ENCODE measurements at places on chromosomes 16 and 17. TPM values are rescaled to one million over a fixed set of nuclear protein-coding genes. Genes with fewer than 3 reads are reported as not detected.

GRCh38 chr16:62298600-62298999 lies 262.4 kb upstream of the CDH8 start:
- no peak for DNase-seq

GRCh38 chr16:68420366-68420942 lies 27.9 kb downstream of the SMPD3 start:
- DNase-seq: no peak

- DNase-seq: no peak
These were observed 77.1 kb downstream of the WWP2 start for GRCh38 chr16:69839240-69839688.

KCNH6 gene
- polyA plus RNA-seq: 0.04 TPM

- DNase-seq: no peak
These were observed 5.3 kb downstream of the CBX4 start for GRCh38 chr17:79833744-79834564.

- DNase-seq: no peak
These were observed 167.6 kb upstream of the FAM20A start for GRCh38 chr17:68768804-68769203.

DNA sequence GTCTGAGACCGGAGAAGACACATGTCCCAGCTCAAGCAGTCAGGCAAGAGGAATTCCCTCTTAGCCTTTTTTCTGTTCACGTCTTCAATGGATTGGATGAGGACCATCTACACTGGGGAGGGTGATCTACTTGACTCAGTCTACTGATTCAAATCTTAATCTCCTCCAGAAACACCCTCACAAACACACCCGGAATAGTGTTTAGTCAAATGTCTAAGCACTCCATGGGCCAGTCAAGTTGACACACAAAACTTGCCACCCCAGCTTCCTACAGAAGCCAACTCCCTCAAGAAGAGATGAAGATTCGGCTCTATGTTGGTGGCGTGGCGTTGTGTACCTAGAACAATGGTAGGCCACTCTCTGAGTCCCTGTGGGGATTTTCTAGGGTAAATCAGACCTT lies 22.5 kb upstream of the NKD1 start:
- DNase-seq: no peak

DNA sequence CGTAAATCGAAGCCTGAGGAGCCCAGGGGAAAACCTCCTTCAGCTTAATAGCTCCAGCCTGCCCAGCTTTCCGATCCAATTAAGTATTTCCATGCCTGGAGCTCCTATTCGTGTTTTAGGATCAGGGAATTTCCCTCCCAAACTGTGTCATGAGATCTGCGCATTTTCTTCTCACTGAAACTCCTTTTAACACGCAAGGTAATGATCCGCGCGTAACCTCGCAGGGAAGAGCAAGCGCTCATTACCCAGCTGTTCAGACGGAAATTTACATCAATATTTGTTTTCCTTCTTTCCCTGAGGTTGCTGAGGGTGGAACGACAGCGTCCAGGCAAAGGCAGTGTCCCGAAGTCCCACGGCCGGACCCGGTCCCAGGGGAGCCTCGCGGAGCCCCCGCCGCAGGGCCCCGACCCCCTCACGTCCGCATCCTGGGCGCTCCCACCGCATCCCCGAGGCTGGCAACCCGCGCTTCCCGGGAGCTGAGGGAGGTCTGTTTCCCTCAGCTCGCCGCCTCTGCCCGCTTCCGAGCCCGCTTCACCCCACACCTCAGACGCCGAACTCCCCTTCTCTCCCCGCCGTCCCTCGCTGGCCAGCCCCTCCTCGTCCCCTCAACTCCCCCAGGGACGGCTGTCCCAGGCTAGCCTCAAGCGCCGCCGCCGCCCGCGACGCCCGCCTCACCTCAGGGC lies 415 bp downstream of the ABCA5 start:
- DNase-seq: peak; percentile 4

DNA sequence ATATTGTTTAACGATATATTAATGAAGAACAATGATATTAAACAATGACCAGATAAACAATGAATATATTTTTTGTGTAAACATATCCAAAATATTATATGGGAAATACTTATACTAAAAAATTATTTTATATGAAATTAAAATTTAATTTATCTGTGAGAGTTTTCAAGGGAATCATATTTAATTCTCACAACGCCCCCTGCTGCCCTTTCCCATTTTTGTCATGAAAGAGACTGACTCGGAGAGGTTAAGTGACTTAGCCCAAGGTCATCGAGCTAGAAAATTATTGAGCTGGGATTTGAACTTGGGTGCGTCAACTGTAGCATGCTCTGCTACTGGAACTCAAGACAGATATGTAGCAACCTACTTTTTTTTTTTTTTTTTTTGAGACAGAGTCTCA lies 7.2 kb upstream of the MYCBPAP start:
- DNase-seq: no peak

DNA sequence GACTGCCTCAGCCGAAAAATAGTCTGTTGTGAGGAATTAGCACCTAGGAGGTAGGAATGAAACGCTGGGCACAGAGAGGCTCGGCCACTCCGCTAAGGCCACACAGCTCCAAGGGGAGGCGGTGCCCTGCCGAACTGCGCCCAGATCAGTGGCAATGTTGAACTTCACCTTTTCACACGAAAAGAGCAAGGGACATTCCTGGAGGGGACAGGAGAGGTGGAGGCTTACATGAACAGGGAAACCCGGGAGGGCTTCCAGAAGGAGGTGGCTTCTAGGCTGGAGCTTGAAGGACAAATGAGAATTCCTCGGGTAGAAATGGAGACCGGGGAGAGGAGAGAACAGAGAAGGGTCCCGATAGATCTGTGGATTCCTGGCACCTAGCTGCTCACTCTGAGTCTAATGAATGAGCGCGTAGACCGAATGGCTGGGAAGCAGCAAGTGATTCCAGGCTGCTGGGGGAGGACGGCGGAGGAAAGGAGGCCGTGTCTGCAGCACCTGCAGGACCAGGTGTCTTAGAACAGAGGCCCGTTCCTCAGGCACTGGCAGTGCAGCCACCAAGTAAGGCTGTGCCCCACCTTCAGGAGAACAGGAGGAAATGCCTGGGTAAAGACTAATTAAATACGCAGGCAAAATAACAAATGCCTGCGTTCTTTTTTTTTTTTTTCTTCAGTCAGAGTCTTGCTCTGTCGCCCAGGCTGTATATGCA lies 722 bp upstream of the SLC38A10 start:
- DNase-seq: no peak

GRCh38 chr17:76262732-76263344 lies 2.3 kb upstream of the UBALD2 start:
- no peak for DNase-seq

CMTM2 gene
- not detected for polyA plus RNA-seq

NUDT21 gene
- 78.8 TPM for polyA plus RNA-seq

- no peak for DNase-seq
These were observed 484.0 kb upstream of the ERCC4 start for GRCh38 chr16:13435873-13436474.

- no peak for DNase-seq
These were observed 3.5 kb upstream of the SNX29 start for GRCh38 chr16:11973070-11973469.

GRCh38 chr17:46745376-46745775 lies 73.1 kb downstream of the WNT3 start:
- no peak for DNase-seq

DNA sequence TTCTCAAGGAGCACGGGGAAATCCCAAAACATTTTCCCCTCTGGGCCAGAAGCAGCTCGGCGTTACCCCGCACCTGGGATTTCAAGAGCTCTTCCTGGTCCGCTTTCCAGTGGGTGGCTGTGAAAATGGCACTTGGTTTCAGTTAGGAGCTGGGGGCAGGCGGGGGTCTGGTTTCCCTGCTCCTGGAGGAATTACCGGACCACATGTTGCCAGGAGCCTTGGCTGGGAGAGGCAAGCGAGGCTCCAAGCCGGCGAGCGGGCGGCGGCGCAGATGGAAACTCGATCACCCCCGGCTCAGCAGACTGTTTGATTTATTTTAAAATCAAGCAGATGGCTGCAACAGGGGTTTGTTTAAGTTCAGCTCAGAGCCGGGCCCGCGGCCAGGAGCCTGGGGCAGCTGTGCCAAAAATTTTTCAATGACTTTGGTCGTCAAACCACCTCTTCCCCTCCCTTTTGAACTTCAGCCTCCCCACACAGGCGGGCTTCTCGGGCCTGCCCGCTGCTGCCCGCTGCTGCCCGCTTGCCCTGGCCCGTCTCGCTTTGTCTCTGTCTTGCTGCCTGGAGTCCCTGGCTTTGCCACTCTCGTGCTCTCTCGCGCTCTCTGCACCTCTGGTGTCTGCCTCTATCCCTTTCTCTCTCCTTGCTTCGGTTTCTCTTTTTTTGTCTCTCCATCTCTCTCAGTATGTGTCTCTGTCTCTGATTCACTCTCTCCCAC lies 108.0 kb upstream of the CIBAR2 start:
- peak; percentile 44 for DNase-seq

- no peak for DNase-seq
These were observed 6.2 kb downstream of the C16orf89 start for GRCh38 chr16:5059386-5060072.
